ENCODE measurements at places on chromosomes 16 and 17.

GRCh38 chr17:62658136-62658920 is 30.9 kb downstream of the MRC2 start:
- no peak for DNase-seq

GRCh38 chr16:58243528-58244004 is 45.7 kb upstream of the CSNK2A2 start:
- DNase-seq = no peak

- no peak for DNase-seq
Observed at GRCh38 chr17:41653892-41654677, 29.7 kb upstream of the KRT17 start.

- DNase-seq = no peak
Observed at GRCh38 chr17:74922694-74923537, at the start of gene USH1G. Gene USH1G, minus strand, starts transcription at chr17:74923255. Its CDS starts 182 bp downstream, at chr17:74923073.

DNA sequence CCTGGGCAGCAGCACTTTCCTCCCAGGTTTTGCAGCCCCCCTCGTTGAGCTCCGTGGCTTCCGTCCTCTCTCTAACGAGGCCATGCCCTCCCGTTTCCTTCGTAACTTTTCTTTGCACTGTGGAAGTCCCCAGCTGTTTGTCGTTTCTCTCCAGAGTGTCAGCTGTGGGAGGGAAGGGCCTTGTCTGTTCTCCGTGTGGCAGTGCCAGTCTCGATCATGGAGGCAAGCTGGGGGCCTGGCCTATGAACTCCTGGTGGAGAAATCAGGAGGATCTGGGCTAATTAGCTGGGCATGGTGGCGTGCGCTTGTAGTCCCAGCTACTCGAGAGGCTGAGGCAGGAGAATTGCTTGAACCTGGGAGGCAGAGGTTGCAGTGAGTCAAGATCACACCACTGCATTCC is 28.3 kb downstream of the TBCD start:
- DNase-seq = no peak

DNA sequence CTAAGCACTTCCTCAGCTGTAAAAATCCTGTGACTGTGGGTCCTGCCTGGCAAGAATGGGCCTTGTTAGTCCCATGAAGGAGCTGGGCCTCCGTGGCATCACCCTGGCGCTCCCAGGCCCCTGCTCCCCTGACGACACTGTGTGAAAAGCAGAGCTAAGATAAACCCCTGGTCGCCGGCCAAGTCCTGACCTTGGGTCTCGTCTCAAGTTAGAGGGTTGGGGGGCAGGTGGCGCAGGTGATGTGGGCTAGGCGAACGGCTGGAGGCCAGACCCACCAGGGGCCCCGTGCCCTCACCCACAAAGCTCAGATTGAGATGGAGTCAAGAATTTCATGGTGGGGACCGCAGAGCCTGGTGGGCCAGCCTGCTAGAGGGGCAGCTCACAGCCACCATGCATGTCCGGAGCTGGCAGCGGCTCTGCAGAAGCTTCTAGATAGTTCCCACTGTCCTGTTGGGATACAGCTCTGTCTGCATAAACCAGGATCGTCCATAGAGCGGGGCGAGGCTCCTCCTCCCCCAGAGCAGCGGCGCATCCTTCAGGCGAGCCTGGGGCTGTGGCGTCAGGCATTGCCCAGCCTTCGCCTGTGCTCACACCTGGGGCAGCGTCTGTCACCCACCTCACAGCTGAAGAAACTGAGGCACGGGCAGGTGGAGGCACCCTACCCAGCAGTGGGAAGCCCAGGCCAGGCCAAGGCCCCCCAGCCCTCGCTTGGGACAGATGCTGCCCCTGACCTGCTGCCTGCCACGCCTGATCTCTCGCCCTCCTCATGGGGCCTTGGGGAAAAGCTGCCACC is 12.0 kb downstream of the CYBC1 start:
- no peak for DNase-seq

- DNase-seq = no peak
Observed at GRCh38 chr17:81667754-81668153, 1.2 kb downstream of the CCDC137 start.

DNA sequence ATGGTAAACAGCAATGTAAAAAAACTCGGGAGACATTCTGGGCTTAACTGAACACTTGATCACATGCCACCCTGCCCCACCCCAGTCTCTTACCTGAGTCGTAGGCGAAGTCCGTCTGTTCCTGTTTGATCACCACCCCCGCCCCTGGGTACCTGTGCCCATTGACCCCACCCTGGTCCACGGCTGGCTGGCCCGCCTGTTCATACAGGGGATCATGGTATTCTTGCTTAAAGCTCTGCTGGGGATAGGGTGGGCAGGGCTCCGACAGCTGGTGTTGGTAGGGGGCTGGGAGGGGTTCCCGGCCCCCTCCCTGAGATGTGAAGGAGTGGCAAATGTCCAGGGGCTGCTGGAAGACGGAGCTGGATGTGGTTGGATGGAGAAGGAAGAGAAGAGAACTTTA is 13.6 kb downstream of the ETV4 start:
- no peak for DNase-seq

DNA sequence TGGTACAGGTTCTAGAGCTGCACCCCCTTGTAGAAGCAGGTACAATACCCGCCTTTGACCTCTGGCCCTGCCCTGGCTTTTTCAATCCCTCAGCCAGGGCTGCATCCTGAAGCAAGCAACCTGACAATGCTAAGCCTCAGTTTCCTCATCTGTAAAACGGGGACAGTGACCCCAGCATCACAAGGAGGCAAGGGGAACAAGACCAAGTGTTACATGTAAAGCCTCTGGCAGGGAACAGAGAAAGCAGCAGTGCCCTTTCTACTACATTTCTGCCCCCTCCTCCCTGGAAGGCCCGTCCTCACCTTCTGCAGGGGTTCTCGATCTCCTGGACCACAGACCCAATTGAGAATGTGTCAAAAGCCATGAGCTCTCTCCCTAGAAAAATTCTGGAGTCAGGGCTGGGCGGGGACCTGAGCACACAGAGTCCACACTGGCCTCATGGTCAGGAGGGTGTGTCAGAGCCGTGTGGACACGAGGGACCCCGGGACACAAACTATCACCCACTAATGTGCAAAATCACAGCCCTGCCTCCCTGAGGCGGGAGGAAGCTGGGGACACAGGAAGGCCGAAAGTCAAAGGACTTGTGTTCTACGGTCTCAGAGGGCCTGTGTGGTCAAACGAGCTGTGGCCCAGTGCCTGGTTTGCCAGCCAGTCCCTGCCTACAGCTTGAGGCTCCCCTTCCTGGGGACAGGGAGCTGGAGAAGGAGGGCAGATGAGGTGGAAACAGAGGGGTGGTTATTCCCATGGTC is 27.5 kb downstream of the LRRC75A start:
- DNase-seq = no peak

DNA sequence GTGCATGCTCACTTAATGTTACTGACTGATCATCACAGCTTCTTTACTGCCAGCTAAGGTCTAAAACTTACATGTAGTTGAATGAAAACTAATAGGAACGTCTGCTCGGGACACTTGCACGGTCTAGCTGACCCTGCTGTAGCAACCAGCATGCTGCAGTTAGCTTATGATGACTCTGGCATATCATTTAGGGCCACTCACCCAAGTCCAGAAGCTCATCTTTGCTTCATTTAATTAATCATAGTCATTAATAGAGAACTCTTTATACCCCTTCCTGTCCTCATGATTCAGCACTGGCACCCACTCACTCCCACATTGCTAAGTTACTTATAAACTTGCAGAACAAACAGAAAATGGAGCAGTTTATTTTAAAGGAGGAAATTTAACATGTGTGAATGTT is 136.3 kb downstream of the NLK start:
- DNase-seq = no peak

DNA sequence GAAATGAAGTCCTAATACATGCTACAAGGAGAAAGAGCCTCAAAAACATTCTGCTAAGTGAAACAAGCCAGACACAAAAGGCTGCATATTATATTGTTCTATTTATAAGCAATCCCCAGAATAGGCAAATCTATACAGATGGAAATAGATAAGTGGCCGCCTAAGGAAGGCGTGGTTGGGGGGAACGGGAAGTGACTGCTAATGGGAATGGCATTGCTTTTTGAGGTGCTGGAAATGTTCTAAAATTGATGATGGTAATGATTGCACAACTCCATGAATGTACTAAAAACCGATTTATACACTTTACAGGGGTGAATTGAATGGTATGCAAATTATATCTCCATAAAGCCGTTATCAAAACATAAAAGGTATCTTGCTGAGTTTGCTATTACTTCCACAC is 67.7 kb downstream of the GAS7 start:
- DNase-seq = no peak

DNA sequence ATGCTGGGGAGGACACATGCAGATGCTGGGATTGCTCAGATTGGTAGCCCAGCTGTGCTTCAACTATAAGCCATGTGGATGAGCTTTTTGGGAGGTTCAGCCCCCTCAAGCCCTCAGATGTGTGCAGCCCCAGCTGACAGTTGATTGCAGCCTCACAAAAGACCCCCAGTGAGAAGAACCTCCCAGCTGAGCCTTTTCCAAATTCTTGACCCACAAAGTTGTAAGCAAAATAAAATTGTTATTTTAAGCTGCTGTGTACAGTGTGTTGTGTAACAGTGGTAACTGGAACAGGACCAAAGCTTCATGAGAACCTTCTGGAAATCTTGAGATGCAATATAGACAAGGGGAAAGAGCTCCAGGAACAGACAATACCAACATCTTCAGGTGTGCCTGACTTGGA is 156.8 kb upstream of the IRX3 start:
- no peak for DNase-seq

GRCh38 chr17:72962106-72962505 is 130.4 kb downstream of the SLC39A11 start:
- DNase-seq = no peak

DNA sequence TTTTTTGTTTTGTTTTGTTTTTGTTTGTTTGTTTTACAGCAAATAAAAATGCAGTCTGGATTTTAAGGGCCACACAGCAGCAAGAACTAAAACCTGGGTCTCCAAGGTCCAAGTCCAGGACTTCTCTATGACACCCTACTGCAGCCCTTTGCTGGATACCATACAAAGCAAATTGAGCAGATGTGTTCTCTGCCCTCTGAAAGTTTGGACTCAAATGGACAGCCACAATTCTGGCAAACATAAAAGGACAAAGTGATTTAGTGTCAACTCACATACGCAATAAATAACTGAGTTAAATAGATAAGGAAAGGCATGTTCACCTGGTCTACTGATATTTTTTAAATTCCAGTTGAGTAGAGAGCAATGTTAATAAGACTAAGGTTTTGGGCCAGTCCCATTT is 7.7 kb upstream of the ZNF652 start:
- no peak for DNase-seq

- DNase-seq = no peak
Observed at GRCh38 chr16:66847533-66848067, 3.4 kb downstream of the CA7 start.

- DNase-seq = no peak
Observed at GRCh38 chr17:41972571-41973407, 6.2 kb downstream of the CNP start.

DNA sequence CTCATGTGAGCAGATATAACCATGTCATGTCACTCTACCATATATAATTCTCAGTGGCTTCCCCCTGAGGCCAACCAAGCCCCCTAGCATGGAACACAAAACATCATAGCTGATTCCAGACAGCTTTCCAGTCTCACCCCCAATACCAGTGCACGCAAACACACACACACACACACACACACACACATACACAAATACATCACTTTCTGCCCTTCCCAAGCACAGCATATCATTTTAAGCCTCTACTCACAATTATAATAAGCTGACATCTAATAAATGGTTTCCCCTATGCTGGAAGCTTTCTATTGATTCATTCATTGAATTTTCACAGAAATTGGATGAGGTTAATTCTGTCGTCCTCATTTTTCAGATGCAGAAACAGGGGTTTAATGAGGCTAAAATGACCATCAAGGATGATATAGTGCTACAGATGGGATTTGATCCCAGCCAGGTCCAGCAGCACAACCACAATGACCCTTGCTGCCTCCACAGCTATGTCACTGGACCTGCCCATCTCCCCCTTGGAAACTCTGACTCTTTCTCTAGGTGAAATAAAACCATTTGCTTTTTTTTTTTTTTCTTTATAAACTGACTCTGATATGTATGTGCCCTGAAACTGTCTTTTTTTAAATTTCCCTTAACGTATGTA is 131.1 kb downstream of the TMEM114 start:
- DNase-seq = no peak

GRCh38 chr16:88317613-88317965 is 65.2 kb upstream of the ZNF469 start:
- no peak for DNase-seq

GRCh38 chr16:83912519-83913244 is 13.8 kb downstream of the MLYCD start:
- DNase-seq = no peak

DNA sequence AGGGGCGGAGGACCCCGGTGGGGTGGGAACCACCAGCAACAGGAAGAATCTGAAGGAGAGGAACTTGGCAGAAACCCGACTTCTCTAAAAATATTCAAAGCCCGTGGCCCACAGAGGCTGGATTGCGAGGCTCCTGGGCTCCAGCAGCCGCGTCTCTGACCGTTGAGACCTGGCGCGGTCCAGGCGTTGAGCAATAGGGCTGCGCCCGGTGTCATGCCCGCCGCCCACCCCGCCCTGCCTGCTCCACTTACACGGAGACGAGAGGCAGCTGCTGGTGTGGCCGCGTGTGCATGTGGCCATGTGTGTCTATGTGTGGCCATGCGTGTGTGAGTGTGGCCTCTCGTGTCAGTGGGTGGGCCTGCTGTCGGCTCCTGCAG is 83.6 kb downstream of the IRF8 start:
- no peak for DNase-seq

DNA sequence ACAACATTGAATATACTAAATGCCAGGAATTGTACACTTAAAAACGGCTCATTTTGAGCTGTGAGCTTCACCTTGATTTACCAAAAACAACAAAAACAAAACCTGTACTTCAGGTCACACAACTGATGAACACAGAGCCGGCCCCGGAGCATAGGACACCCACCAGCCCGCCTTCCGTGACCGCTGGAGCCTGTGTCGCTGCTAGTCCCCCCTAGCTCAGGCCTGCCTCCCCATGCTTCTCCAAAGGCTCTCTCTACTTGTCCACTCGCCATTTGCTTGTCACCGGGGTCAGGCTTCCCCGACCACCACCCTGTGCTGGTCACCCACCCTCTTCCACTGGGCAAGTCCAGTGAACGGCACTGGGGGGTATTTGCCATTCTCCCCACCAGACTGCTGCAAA is 113.8 kb upstream of the TNRC6C start:
- no peak for DNase-seq

Measured in vagina (tissue), 2 donors.